T-helper 9 cell (primary cell): ENCODE measurements at places on chromosomes 3 and 15.

- DNase-seq: no peak
Measured at GRCh38 chr3:46098319-46098761, 71.1 kb upstream of the XCR1 start.

- DNase-seq: no peak
Measured at GRCh38 chr3:17852217-17852616, 109.8 kb upstream of the TBC1D5 start.

- DNase-seq: no peak
Measured at GRCh38 chr3:113151461-113152031, 59.8 kb upstream of the BOC start.

- DNase-seq: no peak
Measured at GRCh38 chr3:156964577-156964976, 138.4 kb downstream of the LEKR1 start.

GRCh38 chr3:188170461-188171459 lies 16.8 kb downstream of the LPP start:
- peak; percentile 21 for DNase-seq

DNA sequence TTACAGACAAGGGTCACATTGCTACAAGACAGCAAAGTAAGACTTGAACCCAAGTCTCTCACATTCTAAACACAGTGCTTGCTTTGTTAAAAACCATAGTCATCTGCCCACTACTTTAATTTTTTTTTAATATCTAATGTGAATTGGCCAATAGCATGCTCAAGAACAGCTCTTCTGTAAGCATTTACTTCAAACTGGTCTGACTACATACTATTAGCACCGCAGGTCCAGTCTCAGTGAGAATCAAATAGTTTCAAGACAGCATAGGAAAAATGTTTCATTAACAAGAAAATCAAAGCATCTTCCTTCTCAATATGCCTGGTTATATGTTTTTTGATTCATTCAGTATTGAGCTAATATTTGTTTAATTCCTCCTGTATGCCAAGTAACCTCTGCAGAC lies 419.9 kb downstream of the ERC2 start:
- no peak for DNase-seq

DNA sequence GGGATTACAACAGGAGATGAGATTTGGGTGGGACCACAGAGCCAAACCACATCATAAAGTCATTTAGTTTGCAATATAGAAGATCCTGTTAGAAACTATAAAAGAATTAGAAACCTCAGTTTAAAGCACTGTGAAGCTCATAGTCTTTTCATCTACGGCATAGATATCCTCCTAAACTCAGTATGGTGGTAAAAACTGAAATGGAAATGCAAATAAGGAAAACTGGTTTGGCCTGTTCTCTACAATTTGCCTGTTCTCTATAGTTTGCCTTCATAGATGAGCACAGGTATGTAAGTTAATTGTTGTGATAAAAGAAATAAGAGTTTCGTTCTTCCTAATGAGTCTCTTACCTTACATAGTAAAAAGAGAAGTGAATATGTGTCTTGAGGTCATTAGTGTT lies 331.6 kb upstream of the ARL6 start:
- DNase-seq: no peak

GRCh38 chr3:39469945-39470344 lies 2.5 kb downstream of the MOBP start:
- DNase-seq: no peak

DNA sequence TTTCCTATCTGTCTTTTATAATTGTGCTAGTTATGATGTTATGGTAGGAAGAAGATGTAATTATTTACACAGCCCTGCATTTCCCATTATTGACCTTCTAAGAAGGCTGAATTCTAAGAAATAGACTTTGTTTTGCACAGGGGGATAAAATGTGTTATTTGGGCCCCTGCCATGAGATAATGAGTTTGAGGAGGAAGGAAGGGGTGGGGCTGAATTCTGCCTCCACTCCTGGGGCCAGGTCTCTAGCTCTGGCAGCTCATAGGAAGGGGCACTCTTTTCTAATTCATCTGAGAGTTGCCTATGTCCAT lies 69.2 kb upstream of the GOLGA8B start:
- DNase-seq: no peak

GRCh38 chr3:49553692-49554632 lies at the start of gene BSN:
BSN (plus strand) TSS chr3:49554477; CDS start chr3:49554603, 126 bp downstream.
- peak; percentile 56 for DNase-seq

- no peak for DNase-seq
Measured at GRCh38 chr15:64247906-64248541, 85.2 kb upstream of the PPIB start.

DNA sequence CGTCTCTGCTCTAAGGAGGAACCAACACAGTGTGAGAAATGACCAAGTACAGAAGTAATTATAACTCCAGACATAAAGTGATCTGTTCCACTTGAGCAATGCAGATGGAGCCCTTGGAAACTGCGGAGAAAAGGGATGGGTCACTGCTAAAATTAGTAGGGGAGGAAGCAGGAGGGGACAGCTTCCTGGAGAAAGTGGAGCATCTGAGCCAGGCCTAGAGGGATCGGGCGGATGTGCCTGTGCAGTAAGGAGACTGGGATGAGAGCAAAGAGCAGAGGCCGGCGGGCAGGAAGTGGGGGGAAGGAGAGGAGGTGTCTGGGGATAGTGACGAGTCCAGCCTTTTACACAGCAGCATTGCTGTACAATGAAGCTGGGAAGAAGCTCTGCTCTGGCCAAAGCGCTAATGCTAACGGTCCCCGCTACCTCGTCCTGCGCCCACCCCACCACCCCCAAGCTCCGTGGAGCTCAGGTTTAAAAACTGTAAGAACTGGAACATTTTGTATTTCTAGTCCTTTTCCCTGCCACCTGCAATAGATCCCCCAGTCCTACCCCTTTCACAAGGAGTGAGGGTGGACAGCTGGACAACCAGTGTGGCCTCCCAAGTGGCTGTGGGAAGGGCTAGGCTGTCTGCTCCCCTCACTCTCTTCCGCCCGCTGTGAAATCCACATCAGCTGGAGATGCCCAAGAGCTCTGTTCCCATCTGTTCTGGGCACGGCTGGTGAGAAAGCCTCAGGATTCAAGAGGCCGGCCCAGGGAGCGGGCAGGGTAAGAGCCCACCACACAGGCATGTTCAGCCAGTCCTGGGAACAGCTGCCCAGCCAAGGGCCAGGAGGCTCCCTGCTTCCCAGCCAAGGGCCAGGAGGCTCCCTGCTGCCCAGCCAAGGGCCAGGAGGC lies 53.0 kb upstream of the HES1 start:
- DNase-seq: no peak

- no peak for DNase-seq
Measured at GRCh38 chr3:4985330-4986174, 6.3 kb downstream of the BHLHE40 start.

DNA sequence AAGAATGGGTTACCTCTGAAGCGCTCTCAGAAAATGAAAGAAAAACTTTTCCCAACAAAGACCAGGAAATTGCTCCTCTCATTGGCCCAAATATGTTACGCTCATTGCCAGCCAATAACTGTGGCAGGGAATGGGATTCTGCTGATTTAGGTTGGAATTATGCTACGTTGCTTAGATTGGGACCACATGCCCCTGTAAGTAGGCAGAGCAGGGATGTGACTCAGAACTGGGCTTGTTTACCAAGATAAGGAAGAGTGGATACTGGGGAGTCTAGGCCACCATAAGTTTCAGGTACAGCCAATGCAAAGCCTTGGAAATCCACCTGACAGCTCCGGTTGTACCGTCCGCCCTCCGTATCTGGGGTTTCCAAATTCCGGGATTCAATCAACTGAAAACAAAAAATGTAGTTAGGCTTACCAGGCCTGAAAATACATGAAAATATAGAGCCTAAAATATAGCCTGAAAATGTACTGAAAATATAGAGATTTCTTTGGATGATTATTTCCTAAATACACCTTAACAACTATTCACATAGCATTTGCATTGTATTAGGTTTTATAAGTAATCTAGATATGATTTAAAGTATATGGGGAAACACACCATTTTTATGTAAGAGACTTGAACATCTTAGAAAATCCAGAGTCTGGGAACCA lies 1.5 kb upstream of the TCF12 start:
- DNase-seq: no peak

GRCh38 chr3:4233488-4233887 lies 69.7 kb upstream of the SETMAR start:
- no peak for DNase-seq

- no peak for DNase-seq
Measured at GRCh38 chr15:94412979-94413746, 181.8 kb downstream of the MCTP2 start.

DNA sequence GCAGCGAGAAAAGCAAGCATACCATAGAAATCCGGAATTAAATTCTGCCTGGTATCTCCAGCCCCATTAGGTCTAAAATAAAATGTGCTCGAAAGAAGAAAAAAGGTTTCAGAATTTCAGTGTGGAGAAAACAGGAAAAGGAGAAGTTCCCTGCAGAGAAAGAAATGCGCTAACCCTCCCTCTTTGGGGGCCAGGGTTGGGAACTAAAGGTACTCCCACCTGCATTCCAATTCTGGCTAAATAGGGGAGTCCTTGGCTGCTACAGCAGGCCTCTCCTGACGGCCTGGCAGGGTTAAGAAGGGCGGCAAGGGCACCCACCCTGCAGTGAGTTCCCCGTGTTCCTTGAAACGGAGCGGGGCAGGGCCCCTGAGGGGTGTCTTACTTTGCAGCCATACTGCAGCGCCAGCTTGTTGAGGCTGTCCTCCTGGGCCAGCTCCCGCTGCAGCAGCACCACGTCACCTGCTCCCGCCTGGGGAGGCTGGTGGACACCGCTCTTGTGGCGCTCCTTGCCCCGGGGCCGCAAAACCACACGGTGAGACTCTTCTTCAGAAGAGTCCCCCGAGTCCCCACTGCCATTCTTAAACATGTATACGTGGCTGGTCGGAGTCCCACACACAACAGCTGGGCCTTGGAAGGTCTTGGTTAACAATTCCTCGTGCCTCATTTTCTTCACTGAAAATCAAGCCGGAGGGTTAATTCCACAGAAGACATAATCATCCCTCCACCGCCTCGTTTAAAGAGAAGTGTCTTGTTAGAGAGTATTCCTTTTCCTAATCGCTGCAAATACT lies 1.7 kb downstream of the LYSMD4 start:
- DNase-seq: no peak

- DNase-seq: no peak
Measured at GRCh38 chr15:90829942-90830440, 38.4 kb upstream of the FURIN start.

DNA sequence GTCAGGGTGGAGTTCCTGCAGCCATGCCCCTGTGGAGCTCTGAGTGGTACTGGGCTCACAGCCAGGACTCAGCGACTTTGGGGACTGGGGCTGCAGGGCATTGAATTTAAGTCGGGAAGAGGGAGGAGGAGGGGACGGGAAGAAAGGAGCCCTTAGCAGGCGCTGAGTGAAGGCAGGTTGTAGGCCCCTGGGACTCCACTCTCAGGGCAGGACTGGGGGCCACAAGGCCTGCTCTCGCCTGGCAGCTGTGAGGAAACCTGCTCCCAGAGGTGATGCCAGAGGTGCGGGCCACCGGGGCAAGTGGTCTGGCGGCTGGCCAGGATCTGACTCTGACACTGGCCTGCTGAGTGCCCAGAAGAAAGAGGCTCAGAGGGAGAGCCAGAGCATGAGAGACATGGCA lies 73.5 kb downstream of the EPHB3 start:
- DNase-seq: no peak
